ENCODE measurements at places on chromosomes 1 and 21.

DNA sequence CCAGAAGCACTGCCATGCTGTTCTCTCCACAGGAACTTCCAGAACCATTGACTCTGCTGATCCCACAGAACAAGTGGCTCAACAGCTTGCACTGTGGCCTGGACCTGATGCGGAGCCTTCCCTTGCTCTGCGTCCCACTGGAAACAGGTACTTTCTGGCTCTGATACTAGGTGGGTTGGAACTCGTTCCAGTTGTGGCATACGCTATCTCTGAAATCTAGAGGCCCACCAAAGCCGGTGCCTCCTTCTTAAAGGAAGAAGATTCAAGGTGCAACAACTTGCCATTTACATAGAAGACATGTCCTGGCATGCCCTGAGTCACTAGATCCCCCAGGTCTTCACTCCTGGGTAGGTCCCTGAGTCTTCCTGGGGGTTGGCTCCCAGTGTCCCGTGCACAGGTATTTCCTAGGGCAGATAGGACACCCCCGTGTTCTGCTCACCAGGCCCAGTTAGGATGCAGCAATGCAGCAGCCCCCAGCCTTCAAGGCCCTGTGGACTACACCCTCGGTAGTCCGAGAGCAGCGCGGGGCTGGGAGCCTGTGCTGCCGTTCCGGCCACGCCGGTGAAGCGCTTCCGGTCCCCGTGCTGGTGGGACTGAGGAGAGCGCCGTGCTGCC, 10.8 kb upstream of the PCBP3 start:
- no peak for DNase-seq

DNA sequence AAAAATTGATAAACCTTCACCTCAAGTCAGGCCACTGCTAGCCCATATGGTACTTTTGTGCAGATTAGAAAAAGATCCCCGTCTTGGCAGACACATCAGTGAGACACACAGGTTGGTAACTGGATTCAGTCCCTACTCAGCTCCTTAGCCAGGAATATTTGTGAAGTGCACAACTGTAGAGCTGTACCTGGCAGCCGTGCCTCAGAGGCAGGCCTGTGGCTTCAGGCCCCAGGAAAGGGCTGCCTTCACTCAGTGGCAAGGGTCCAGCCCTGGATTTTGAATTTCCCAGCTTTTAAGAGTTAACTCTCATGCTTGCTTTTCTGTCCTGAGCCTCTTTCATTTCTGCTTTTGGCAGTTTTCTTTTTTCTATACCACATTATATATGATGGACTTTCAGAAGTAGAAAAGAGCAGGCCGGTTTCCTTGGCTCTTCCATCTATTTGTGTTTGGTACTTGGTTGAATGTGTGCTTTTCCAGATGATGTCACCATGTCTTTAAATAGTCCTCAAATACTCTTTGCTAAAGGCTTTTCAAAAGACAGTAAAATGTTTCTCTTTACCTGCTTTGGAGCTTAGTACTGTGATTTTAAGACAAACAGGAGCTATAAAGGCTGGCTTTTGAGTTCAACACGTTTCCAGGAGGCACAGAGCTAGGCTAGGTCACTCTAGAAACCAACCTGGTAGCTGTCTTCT, 186.6 kb downstream of the AK5 start:
- no peak for DNase-seq

DNA sequence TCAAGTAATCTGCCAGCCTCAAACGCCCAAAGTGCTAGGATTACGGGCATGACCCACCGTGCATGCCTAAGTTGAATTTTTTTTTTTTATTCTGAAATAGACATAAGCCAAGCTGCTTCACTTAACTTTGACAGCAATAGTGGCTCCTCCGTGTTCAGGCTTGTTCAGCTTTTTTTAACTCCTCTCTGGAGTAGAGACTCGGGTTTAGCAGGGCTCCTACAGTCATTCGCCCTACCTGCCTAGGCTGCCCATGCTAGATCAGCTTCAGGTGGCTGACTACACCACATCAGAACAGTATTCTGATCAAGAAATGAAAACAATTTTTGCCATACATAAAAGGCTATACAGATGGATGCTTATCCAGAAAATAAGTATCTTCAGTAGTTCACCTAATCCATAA, 14.7 kb downstream of the ARID4B start:
- DNase-seq: no peak

GRCh38 chr1:216686860-216687766, 36.1 kb downstream of the ESRRG start:
- no peak for DNase-seq

DNA sequence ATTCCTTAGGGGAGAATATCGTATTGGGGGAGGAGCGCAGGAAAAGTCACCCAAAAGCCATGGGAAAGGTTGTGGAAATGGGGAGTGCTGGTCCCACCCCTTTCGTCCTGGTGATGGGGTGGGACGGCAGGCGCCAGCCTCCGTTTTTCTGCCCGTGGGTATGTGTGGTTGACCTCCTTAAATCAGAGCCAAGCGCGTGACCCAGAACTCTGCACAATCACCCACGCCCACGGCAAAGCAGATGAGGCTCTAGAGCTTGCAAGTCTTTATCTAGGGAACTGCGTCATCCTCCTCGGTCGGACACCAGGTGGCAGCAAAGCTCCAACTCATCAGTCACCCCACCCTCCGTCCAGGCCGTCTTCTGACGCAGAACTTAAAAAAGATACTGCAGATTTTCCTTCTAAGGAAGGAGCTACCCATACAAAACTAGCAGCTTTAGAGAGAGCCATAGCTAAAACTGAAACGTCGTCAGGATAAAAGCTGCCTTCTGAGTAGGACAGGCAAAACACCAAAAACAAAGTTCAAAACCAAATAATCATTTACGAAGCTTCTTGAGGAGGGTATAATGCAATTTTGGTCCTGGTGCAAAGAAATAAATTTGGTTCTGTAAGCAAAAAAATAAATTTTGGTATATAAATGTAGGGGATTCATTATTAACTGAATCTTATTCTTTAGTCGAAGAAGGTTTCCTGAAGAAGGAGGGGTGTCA, 62.0 kb downstream of the TBX19 start:
- DNase-seq: peak; percentile 87

DNA sequence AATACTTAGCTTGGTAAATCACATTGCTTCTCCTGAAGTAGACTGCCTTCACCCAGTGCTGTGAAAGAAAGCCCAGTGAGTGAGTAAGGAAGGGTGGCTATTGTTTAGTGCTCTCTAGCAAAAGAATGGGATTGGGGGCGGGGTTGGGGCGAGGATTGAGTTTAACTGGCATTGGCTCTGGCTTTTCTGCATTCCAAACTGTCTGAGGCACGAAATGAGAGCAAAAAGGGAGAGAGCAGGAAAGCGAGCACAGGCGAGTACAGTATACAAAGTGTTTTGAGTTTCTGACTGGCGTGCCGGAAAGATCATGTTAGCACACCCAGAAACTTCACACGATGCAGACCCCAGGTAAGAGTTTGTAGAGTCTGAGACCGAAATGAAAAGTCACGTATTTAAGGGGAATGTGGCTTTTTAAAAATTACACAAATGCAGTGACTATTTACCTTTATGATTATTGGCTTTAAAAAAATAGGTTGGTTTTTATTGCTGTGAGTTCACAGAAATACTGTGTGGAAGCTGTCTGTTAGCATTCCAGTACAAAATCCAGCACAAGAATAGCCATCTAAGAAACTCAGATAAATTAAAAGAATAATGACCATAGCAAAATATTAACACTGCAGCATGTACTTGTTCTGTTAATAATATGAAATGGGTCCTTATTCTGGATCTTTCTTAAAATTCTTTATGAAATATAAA, 155.4 kb downstream of the CLEC20A start:
- peak; percentile 21 for DNase-seq

GRCh38 chr1:171801487-171801891, 20.0 kb downstream of the METTL13 start:
- no peak for DNase-seq

GRCh38 chr1:224454402-224455055, 19.9 kb upstream of the WDR26 start:
- no peak for DNase-seq

DNA sequence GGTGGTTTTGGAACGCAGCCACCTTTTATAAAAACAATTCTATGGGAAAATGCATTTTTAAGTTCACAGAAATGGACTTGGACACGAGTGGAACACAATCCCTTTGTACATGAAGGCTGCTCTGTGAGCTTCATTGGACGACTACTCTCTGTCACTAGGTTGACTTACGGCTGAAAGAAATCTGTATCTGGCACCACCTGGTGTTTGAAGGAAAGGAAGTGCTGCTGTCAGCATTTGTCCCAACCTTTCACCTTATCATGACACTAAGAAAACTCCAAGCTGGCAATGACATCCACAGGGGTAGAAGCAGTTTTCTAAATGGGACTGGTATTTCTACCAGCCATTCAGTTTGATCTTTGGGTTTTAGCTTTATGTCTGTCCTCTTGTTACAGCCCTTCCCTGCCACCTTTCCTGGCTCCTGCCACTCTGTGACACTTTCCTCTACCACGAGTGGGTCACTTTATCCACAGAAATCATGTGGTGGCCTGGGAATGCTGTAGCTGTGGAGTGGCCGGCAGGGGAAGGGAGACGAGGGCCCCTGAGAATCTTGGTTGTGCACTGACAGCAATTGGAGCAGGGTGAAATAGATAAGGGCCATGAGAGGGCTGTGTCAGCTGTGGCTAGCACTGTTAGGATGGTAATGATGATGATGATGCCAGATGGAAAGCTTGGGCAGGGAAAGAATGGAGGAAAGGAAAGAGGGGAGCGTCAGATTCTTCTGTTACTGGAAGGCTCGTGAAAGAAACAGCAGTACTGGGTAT, 85.2 kb downstream of the TBX19 start:
- no peak for DNase-seq

DNA sequence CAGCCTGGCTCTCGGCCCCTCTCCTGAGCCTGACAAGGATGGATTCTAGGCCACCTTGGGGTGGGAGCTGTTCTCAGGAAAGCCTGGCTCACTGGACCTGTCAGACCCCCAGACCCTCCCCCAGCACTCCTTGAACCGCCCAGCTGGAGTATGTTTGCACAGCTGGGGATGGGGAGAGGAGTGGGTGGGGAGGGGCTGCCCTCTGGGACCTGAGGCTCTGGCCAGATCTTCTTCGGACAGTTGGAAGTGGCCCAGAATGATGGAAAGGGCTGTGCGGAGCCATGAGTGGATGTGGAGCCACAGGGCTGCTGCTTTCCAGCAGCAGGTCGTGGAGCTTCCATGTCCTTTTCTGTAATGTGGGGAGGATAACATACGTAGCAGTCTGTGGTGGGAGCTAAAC, 43.0 kb upstream of the TRABD2B start:
- DNase-seq: no peak

GRCh38 chr1:215833941-215834729, 267.0 kb downstream of the KCTD3 start:
- DNase-seq: no peak

DNA sequence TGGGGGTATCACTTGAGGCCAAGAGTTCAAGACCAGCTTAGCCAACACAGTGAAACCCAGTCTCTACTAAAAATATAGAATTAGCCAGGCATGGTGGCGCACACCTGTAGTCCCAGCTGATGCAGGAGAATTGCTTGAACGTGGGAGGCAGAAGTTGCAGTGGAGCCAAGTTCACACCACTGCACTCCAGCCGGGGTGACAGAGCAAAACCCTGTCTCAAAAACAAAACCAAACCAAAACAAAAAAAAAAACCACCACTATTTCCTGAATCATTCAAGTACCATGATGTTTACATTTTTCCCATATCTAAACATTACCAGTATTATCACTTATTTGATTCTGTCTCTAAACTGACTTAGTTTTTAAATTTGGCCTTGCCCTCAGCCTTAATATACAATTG, 29.5 kb downstream of the TUT4 start:
- DNase-seq: no peak

GRCh38 chr1:98989556-98989907, 15.1 kb downstream of the PLPPR5 start:
- no peak for DNase-seq

GRCh38 chr1:200980452-200980772, 43.1 kb downstream of the KIF21B start:
- no peak for DNase-seq

- no peak for DNase-seq
These were observed 28.3 kb upstream of the PCBP3 start for GRCh38 chr21:45615145-45615711.

DNA sequence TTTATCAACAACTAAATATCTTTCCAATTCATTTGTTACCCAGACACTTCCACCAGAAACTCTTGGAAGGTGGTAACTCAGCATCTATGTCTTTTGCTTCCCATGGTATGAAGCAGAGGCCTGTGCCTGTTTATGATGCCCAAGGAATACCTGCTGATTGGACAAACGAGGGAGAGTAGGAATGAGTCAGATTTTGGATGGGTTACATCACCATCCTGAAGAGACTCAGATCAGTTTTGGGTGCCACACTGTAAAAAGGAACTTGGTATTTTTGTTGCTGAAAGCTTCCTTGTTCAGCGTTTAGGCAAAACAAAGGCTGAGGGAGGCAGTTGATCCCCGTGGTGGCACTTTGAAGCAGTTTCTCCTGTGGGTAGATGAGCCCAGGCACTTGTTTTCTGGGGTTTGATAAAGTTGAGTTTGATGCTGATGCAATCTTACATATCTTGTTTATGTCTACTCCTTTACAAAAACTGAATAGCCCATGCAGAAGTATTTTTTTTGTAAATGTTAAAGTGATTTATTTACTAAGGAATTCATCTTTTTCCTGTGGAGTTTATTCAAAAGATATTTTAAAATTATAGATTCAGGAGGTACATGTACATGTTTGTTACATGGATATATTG, 26.7 kb upstream of the CYP4X1 start:
- DNase-seq: no peak

DNA sequence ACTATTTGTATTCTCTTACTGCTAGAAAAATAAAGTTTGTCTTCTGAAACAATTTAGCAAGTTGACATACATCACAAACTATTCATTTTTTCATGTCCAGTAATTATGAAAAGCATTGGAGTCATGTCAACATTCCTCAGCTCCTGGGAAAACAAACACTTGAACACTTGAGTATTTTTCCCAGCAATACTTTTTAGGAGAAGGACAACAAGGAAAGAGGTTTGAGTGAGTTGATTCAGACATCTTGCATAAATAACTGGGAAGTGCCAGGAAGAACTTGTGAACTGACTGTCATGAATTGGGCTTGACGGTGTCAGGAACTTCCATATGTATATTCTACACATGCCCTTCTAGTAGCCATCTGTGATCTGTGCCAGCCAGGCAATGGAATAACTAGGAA, 195.6 kb downstream of the HMCN1 start:
- DNase-seq: no peak

- DNase-seq: no peak
These were observed 201.0 kb downstream of the LYPLAL1 start for GRCh38 chr1:219374636-219375035.

Measured in psoas muscle (tissue), 8 donors.